ENCODE measurements at places on chromosomes 1 and 21.

- DNase-seq, result no peak
These were observed 29.7 kb downstream of the PBX1 start for GRCh38 chr1:164588516-164589341.

GRCh38 chr1:233229288-233229687 lies 66.2 kb downstream of the PCNX2 start:
- no peak for DNase-seq

DNA sequence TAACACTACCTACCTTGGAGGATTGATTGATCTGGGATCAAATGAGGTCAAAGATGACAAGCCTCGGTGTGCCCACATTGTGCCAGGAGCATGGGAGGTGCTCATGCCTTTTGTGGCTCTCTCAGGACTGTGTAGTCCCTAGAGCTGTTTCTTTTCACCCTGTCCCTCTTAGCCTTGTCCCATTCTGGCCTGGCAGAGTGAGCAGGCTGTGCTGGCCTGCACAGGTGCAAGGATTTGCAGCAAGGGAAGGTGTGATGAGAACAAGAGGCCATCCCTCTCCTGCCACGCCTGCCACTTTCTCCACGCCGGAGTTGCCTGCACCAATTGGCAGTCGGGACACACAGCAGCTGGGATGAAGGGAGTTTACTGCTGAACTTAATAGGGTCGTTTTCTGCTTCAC lies 410.6 kb upstream of the VAMP3 start:
- DNase-seq, result no peak

- DNase-seq, result no peak
These were observed 18.5 kb downstream of the DONSON start for GRCh38 chr21:33569991-33570390.

- no peak for DNase-seq
These were observed 43.4 kb downstream of the ZZZ3 start for GRCh38 chr1:77639056-77639455.
